CD4-positive, alpha-beta T cell treated with Interleukin-15 for 4 hours (primary cell): ENCODE measurements at places on chromosomes 6 and 20.

DNA sequence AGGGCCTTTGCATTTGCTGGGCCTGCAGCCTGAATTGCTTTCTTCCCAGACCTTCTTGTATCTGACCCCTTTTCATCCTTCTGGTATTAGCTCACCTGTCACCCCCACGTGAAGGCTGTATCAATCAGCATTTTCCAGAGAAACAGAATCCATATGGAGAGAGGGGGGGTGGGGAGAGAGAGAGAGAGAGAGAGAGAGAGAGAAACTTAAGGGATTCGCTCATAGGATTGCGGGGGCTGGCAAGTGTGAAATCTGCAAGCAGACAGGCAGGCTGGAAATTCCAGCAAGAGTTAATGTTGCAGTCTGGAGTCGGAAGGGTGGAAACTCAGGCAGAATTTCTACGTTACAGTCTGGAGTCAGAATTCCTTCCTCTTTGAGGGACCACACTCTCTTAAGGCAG lies 410.7 kb upstream of the SULF2 start:
- no peak for DNase-seq

DNA sequence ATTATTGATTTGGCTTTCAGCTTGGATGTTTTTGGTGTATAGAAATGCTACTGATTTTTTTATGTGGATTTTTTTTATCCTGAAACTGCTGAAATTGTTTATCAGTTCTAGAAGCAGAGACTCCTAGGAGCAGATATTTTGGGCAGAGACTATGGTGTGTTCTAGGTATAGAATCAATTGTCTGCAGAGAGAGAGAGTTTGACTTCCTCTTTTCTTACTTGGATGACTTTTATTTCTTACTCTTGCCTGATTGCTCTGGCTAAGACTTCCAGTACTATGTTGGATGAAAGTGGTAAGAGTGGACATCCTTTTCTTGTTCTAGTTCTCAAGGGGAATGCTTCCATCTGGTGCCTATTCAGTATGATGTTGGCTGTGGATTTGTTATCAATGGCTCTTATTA lies 370.6 kb downstream of the PHF3 start:
- no peak for DNase-seq

DNA sequence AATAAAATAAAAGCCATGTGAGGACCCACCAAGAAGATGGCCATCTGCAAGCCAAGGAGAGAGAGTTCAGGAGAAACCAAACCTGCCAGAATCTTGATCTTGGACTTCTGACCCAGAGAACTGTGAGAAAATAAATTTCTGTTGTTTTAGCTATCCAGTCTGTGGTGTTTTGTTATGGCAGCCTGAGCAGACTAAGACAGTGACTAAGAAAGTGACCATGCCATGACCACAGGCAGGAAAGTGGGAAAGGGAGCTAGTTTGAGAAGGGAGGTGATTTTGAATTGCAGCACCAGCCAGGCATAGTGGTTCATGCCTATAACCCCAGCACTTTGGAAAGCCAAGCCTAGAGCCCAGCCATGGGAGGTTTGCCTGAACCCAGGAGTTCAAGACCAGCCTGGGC lies 21.9 kb upstream of the C6orf62 start:
- DNase-seq = no peak

DNA sequence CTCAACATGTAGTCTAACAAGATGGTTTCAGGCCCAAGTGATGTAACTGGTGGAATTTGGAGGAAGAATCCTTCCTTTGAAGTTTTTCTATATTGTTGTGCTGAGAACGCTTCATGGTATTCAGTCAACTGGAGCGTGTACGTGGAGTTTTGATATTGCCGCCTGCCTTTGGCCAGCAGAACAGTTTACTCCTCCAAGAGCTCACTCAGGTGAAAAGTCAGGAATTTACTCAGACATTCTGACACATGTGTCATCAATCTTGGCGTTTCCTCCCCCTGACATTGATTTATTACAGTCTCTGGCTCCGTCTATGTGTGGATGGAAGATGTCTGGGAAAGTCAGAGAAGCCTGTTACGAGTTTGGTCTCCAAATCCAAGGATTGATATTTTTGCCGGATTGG lies 19.0 kb upstream of the TGM2 start:
- DNase-seq = no peak

DNA sequence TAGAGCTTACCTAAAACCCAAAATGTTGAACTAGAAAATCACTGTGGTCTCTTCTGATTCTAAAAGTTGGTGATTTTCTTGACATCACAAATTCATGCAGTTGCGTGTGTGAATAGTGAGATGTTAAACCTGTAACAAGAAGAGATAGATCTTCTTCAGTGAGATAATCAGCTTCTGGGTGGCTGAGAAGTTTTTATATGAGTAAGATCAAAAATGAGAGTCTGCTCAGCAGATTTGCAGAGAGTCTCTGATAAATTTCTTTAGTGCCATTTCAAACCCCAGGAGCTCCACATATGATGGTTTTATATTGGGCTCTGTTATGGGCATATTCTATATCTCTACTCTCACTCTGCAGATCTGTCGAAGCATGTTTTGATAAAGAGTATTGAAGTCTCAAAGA lies 185.4 kb downstream of the ZFAND3 start:
- no peak for DNase-seq

DNA sequence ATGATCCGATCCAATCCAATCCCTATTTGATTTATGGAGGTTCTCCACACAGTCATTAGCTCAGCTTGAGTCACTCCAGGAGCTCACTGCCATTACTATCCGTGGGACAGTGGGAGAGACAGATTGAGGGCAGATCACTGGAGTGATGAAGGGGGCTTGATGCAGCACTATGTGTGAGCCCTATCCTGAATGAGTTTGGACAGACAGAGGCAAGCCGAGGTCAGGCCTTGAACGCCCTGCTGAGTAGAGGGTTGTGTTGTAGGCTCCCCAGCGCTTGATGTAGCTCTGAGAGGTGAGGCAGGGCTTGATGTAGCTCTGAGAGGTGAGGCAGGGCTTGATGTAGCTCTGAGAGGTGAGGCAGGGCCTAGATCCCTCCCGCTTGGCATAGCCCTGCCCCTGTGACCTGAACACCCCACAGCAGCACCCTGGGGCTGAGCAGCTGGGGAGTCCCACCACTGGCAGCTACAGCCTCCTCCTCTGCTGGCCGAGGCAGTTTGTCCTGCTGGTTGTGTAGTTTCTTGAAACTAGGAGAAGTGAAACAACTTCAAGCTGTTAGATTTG lies 58.7 kb downstream of the ZFAND3 start:
- DNase-seq = no peak

DNA sequence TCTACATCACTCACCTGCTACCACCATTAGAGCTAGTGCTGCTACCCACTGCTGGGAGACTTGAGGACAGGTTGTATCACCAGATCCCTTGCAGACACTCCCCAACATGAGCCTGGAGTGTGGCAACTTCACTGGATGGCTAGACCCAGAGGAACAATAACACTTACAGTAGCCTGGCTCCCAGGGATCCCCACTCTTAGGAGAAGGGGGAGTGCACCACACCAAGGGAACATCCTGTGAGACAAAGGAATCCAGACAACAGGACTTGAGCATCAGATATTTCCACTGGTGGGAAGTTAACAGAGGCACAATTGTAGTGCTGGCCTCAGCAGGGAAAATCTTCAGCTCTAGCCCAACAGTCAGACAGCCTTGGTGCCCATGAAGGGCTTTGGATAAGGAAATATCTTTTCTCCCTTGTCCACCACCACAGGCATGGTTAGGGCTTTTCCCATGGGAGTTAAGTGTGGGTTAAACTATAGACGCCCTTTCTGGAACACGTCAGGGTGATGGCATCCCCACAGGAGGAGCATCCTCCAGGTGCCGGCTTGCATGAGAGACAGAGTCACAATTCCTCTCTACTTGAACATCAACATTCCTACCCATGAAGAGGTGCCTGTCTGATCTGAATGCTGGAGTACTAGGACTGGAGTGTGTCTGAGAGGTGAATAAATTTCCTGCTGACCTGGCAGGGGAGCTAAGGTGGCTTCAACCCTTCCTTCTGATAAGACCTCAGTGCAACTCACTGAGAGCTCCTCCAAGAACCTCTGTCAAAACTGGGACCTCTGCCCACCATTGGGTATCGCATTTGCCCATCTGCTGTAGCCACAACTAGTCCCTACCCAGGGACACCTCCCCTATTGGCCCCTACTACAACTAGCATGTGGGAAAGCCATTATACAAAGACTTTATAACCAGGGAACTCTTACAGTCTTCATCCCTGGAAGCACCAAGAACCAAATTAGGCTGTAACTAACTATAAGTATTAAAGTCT lies 55.4 kb upstream of the SIRPG start:
- DNase-seq = no peak

DNA sequence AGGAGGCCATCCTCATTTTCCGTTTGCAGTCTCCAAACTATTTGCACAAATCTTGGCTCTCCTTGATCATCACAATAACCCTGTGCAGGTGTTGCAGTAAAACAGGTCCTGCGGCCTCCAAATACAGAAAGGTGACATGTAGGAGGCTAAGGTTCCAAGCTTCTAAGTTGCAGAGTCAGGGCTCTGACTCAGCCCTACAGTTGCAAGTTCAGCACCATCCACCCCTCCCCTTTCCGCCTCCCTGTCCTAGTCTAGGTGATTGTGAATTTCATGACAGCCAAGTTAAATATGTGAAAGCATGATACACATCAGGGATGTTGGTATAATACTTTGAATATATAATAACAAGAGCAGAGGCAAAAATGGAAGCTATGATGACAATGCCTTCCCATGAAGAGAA lies 317.3 kb upstream of the CDH4 start:
- no peak for DNase-seq

GRCh38 chr6:151452750-151453427 lies 963 bp upstream of the RMND1 start:
- no peak for DNase-seq

- DNase-seq = no peak
These were observed 103.5 kb upstream of the AKAP12 start for GRCh38 chr6:151136141-151136755.

- no peak for DNase-seq
These were observed 26.4 kb upstream of the PHF3 start for GRCh38 chr6:63609231-63609630.

DNA sequence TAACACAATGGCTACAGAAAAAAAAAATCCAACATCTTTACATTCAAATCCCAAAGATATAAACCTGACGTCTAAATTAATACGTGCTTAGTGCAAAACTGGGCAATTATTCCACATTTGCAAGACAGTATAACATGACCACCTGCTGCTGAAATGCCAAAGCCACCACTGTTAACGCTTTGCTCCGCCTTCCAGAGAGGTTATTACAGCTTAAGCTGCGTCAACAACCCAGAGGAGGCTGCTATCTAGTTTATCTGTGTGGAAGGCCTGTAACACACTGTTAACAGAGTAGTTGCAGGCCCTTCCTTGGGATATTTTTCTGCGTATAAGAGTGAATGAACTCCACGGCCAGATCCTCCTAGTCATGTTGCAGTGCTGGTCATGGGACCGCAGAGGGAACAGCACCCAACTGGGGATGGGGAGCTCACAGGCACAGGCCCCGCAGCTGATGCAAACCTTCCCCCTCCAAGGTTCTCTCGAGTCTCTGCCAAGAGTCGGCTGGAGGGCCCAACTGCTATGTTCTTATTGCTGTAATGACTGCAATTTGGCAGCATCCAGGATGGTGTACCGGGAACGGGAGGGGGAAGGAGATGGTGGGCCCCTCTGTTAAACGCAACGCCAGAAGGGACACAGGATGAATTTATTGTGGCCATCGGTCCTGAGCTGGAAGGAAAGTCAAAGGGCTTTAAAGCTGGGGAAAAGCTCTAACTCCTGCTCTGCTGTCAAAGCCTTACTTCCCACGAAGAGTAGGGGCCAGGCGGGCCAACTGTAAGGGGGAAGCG lies 993 bp upstream of the NCOA7 start:
- no peak for DNase-seq

DNA sequence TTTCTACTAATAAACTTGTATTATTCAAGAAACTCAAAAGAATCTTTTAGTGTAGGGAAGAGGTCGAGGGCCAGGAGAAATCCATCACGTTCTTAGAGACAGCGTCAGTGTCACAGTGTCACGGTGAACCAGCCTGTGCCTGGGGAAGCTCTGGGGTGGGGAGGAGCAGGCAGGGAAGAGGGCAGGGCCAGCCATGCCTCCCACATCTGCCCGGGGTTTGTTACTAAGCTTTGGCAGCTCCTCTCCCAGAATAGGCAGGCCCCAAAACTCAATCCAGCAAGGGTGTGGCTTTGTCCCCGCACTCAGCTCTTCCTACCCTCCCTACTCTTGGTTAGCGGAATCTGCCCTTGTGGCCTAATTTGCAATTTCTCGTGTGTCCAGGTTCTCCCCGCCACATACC lies 72.9 kb downstream of the TCP11 start:
- DNase-seq = no peak

DNA sequence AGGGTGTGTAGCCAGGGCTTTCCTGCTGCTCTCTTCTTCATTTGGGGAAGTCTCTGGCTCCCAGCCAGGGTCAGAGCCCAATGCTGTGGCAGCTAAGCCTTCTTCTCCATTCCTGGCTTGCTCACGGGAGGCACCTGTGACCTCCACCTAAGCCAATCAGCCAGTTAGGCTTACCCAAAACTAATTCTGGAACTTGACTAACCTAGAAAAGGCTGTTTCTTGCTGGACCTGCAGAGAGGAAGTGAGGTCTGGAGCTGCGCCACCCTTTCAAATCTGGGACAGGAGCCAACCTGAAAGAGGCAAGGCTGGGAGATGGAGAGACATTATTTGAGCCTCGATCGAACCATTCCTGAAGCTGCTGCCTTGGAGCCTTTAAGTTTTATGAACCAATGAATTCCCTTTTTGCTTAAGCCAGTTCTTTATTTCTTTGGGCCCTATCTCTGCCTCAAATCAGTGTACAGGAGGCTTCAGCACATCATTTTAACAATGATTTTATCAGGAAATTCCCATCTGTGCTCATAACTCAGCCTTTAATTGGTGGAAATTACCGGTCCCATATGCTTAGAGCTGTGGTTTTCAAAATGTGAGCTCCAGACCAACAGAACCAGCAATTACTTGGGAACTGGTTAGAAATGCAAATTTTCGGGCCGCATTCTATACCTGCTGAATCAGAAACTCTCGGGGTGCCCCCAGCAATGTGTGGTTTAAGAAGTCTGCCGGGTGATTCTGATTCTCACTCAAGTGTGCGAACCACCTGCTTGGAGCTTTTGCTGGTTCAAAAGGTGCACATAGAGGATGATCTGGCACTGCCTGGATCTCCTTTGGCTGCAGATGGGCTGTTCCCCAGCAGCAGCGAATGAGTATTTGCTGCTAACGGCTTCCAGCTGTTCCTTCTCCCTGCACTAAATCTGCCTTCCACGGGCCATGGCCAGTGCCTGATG lies 97.4 kb upstream of the RNF24 start:
- DNase-seq = no peak

- DNase-seq = no peak
These were observed 733.0 kb downstream of the GRIK2 start for GRCh38 chr6:102126488-102126887.

- DNase-seq = peak; percentile 46
These were observed 60.3 kb downstream of the VTA1 start for GRCh38 chr6:142207265-142207877.

- DNase-seq = no peak
These were observed 17.5 kb downstream of the ACSS1 start for GRCh38 chr20:25040438-25040831.

DNA sequence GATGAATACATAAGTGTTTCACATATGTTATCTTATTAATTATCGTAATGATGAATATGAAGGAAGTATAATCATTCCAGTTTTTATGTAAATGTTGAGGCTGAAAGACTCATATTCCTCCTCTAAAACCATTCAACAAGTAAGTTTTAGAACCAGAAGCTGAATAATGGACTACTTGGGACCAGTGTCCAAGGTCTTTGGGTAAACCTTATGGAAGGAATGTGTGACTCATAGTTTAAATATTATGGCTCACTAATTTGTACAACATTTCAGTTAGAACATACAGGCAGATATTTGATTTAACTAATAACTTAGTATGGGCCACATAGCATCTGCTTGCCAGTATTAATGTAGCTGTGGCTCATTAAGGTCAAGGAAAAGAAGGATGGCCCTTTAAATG lies 209.6 kb downstream of the TFAP2B start:
- no peak for DNase-seq
